ENCODE measurements at places on chromosomes 3 and 15.

GRCh38 chr3:119524931-119525662 lies 26.8 kb downstream of the TIMMDC1 start:
- DNase-seq, result no peak

DNA sequence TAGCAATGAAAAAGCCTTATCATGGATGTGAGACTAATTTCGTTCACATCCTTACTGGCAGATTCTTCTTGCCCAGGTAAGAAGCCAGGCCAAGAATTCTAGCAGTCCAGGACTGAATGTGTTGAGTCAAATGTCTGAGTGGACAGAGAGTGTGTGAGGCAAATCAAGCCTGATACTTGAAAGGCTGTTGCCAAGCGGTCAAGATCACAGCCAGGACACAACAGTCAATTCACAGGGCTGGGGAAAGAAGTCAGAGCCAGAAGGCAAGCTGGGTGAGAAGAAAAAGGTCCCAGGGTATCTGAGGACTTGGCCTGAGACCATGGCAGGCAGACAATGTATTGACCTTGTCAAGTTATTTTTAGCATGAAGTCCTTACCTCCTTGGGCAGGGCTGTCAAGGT lies 301.3 kb downstream of the ZNF385D start:
- no peak for DNase-seq

GRCh38 chr3:172607305-172608121 lies 84.3 kb upstream of the TNFSF10 start:
- no peak for DNase-seq

- DNase-seq, result no peak
Observed at GRCh38 chr15:76823890-76824289, 81.2 kb downstream of the SCAPER start.

DNA sequence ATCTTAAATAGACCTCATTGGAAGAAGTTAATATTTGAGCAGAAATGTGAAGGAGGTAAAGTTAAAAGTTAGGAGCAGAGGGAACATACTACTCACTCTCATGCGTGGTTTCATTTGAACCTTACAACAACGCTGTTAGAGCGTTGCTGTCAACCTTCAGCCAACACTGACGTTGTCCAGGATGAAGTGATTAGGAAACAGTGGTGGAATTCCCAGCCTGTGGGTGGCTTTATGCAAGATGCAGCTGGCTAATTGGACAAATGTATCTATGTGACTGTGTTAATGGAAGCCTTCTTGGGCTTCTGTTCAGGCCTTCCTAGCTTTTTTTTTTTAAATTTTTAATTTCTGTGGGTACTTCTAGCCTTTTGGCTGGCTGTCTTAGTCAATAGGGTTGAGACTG lies 40.5 kb downstream of the PTPRG start:
- no peak for DNase-seq

GRCh38 chr3:129695230-129695629 lies 88.8 kb upstream of the PLXND1 start:
- no peak for DNase-seq

- no peak for DNase-seq
Observed at GRCh38 chr15:54820098-54820497, 376.6 kb downstream of the RSL24D1 start.

- no peak for DNase-seq
Observed at GRCh38 chr15:28881170-28881569, 4.6 kb upstream of the APBA2 start.

DNA sequence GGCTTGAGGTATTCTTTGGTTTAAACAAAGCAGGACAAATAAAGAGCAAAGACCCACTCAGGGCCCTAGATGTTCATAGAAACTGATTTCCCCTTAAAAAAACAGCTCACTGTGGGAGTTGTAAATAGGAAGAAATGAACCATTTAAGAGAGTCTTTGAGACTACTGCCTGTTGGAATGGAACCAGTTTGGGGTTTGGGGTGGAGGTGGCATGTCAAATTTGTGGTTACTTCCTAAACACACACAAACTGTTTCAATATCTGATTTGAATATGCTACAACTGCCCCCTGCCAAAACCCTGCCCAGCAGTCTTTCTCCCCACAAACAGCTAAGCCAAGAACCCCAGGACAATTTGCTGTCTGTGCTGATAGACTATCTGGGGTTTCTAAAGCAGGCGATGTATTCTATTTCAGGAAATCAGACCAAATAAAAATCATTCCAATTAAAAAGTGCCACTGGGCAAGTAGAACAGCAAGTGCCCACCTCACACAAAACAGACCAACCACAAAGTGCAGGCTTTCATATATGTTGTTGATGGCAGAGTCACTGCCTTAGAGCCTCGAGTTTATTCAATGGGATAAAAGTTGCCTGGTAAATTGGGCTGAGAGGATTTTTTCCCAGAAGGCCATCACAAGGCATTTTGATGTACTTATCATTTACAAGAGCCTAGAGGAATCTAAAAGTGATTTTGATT lies 293.9 kb upstream of the PROK2 start:
- DNase-seq, result no peak

GRCh38 chr3:139465636-139466035 lies 10.7 kb downstream of the RBP2 start:
- no peak for DNase-seq

DNA sequence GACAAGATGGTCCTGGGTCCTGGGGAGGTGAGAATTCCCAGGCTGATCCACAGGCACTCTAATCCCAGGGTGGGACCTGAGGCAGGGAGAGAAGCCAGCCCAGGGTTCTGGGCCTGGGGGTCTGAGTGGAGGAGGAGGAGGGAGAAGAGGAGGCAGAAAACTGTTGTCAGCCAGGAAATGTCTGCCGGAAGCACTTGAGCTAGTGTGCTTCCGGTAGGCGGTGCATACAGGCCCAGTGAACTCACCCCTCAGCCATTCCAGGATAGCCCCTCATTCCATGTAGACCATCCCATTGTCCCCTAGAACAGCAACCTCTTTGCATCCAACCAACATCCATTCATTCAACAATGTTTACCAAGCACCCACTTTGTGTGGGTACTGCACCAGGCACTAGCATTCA lies 47.9 kb upstream of the LCTL start:
- DNase-seq, result no peak

- DNase-seq, result no peak
Observed at GRCh38 chr15:100335335-100335999, 6.3 kb downstream of the ADAMTS17 start.

- DNase-seq, result no peak
Observed at GRCh38 chr15:22950256-22950990, 29.7 kb downstream of the CYFIP1 start.

DNA sequence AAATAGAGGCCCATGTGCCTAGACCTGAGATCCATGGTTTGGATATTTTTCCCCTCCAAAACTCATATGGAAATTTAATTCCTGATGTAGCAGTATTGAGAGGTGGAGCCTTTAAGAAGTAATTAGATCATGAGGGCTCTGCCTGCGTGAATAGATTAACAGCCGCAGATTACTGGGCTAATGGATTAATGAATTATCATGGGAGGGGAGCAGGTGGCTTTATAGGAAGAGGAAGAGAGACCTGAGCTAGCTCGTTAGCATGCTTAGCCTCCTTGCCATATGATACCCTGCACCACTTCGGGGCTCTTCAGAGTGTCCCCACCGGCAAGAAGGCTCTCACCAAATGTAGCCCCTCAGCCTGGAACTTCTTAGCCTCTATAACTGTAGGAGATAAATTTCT lies 15.8 kb downstream of the ARHGEF26 start:
- DNase-seq, result no peak

DNA sequence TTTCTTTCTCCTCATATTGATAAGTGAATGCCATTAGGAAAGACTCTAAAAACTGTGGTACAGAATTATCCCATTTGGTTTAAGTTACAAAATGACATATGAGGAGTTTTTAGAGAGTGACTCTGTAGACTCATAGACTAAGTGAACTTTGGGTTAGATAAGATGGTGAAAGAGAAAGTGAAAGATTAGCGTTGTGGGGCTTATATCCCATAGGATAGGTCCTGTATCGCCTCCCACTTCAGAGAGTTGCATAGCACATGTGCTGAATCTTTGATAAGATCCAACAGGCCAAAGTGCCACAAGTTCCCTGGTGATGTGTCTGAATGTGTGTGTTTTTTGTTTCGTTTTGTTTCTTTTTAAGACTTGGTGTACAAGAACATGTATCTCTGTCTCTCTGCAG lies 666.9 kb downstream of the MECOM start:
- no peak for DNase-seq

- no peak for DNase-seq
Observed at GRCh38 chr3:191246630-191247029, 47.6 kb downstream of the OSTN start.

DNA sequence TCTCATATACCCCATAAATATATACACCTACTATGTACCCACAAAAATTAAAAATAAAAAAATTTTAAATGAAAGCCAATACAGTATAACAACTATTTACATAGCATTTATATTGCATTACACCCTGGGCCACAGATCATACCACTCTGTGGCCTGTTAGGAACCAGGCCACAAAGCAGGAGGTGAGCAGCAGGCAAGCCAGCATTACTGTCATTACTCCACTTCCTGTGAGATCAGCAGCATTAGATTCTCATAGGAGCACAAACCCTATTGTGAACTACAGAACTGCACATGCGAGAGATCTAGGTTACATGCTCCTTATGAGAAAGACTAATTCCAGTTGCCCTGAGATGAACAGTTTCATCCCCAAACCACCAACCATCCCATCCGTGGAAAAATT lies 17.4 kb downstream of the FILIP1L start:
- DNase-seq, result no peak

DNA sequence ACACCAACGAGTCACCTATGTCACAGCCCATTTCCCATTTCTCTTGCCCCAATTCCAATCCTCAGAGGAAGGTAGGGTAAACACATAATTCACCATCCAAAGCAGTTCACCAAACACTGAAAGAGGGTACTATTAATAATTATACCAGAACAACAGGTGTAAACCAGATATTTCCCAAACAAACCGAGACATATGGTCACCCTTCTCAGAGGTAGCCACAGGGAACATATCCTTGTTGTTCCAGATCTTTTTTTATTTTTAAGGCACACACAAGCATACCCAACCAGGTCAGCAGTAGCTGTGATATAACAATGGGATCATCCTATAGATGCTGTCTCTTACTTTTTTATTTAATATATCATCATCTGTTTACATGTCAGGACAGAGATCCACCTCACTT lies 24.7 kb downstream of the MAGI1 start:
- DNase-seq, result no peak

DNA sequence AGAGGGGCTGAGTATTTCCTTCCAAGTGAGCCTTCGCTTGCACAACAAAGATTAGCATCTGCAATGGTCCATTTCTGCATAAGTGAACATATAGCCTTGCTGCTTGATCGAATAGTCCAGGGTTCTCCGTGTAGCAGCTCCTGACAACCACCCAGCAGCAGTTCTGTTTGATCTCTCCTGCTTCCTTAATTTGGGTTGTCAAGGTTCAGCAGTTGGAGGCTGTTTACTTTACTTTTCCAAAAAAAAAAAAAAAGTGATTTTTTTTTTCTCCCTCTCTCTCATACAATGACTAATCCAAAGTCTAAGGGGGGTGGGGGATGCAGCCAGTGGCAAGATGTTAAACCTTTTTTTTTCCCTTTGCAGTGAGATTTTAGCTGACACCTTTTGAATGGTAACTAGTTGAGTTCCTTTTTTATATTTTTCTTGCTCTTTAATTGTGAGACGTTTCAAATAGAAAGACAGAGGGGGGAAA lies 3.6 kb downstream of the FOXP1 start:
- DNase-seq, result no peak

- DNase-seq, result no peak
Observed at GRCh38 chr3:53824795-53825194, 21.4 kb downstream of the CHDH start.

- DNase-seq, result no peak
Observed at GRCh38 chr15:35854316-35854715, 308.4 kb upstream of the DPH6 start.

GRCh38 chr3:120113128-120114116 lies 19.2 kb upstream of the GSK3B start:
- DNase-seq, result no peak

DNA sequence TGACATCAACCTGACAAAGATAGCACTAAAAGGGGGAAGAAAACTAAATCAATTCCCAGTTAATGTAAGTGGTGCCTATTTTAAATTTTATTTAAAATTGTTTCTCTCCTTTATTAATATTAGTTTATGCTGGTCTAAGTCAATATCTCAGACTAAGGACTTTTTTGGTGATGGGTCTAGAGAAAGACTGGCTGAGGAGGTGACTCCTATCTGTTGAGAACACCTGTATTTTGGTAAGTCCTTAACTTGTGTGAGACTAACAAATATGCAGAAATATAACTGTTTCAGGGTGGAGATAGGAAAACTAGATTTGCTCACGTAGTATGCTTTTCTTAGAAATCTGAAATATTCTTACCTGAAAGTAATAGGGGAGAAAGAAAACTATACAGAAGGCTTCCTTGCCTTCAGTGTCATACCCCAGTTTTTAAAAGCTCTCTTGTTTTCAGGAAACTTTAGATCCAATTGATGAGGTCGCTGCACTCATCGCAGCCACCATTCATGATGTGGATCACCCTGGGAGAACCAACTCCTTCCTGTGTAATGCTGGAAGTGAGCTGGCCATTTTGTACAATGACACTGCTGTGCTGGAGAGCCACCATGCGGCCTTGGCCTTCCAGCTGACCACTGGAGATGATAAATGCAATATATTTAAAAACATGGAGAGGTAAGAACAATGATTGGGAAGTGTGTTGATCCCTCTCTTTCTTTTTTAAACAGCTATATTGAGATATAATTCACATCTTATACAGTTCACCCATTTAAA lies 138.9 kb downstream of the PDE8A start:
- DNase-seq, result no peak

- DNase-seq, result no peak
Observed at GRCh38 chr15:34280193-34280592, 55.4 kb downstream of the EMC4 start.

GRCh38 chr3:112334691-112335433 lies 1.9 kb downstream of the CD200 start:
- DNase-seq, result no peak

DNA sequence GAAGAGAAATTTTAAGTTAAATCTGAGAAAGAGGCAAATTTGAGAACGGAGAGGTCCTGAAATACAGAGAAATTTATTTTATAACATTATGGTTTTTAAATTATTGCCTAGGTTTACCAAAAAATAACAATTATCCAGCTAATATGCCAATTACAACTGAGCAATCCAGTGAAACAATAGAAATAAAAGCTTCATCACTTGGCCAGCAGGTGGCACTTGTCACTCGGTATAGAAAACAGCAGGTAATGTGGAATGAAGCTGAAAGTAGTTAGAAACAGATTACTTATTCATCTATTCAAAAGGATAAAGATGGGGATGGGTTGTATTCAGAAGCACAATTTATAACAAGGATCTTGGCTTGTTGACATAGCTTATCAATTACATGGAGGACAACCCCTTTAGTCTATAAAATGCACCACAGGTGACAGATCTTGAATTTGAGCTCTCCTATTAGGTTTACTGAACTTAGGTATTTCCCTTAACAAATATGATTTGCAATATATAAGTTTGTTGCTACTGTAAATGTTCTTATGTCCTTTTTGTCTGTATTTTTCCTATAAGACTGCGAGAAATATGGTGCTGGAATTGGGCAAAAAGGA lies 70.1 kb upstream of the GUCA1C start:
- peak; percentile 7 for DNase-seq

DNA sequence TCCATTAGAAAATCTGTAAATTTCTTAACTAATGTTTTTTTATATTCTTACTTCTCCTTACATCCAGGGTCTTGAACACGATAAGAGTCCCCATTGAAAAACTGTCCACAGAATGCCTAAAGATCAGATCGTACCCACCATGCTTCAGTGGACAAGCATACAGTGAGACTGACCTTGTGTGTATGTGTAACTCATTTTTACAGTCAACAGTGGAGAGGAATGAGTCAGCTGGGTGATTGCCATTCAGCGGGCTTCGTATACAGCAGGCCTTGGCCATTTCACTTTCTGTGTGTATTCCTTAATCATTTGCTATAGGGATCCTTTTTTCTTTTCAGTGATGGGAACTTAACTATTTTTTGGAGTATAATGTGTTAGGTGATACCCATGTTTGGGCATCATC lies 10.6 kb downstream of the PARP14 start:
- no peak for DNase-seq
